Germinal center (tissue), 1 donor: ENCODE measurements at places on chromosomes 12 and 14.
A peak's percentile ranks its signal among the peaks of the same experiment; 100 is the strongest.

GRCh38 chr14:68165274-68165843 lies 345.8 kb downstream of the RAD51B start:
- DNase-seq: no peak

DNA sequence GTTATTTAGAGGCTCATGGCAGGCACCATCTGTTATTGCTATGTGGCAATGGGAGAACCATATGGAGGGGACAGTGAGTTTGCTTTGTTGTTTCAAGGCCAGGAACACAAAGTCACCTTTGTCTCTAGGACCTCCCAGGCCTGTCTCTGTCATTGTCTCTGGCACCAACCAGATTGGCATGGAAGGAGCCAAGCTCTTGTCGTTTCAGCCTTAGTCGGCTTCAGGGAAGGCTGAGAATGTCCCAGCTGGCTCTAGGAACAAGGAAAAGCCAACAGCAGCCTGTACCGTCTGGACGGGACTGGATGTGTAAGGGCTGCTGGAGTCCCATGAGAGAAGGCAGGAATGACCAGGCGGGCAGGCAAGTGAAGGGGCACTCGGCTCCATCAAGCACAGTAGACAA lies 29.2 kb downstream of the RPH3A start:
- no peak for DNase-seq

GRCh38 chr14:69606258-69607184 lies 4.9 kb upstream of the SUSD6 start:
- DNase-seq: no peak

- DNase-seq: no peak
Observed at GRCh38 chr14:20435582-20436362, at the start of gene KLHL33. Gene KLHL33 (minus strand): TSS chr14:20436166. CDS start chr14:20435811, 355 bp downstream.

- DNase-seq: no peak
Observed at GRCh38 chr12:65963862-65964240, 139.6 kb downstream of the HMGA2 start.

- DNase-seq: no peak
Observed at GRCh38 chr12:1806301-1807086, 13.9 kb upstream of the LRTM2 start.

DNA sequence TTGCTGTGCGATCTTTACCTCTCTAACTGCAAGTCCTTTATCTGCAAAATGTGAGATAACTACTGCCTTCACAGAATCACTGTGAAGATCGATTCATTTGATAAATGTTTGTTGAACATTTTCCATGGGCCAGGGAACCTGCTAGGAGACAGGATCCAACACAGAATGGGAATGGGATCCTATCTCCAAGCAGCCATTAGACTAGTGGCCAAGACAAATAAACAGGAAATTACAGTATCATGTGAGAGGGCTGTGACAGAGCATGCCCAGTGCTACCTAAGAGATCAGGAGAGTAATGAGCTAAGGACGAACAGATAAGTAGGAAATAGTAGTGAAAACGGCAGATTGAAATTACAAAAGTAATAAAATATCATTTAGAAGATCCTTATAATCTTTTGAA lies 105.7 kb downstream of the GRIN2B start:
- no peak for DNase-seq

DNA sequence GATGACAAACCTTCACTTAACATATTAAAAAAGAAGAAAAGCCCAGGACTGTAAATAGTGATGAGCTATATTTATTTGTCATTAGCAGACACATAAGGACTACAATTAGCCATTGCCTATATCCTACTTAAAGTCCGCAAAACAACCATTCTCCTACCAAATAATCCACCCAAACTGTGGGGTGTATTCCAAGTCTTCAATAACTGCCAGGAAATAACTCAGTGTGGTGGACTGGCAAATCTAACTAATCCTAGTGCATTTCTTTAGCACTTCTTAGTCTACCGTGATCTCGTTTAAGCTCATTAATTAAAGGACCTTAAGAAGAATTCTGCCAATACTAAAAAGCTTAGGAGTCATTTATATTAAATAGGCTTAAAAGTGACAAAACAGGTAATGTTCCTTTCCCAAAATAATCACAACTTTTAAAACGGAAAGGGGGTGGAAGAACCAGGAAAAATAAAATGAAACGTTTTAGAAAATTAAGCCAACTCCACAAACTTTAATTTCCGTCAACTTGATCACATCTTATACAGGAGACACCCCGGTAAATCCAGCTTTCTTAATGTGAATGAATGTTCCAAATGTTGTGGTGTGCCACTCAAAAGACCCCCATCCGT lies 1.8 kb downstream of the NOVA1 start:
- DNase-seq: no peak

GRCh38 chr12:47082796-47083621 lies 3.2 kb upstream of the AMIGO2 start:
- DNase-seq: no peak

GRCh38 chr12:50695961-50696360 lies 67.9 kb upstream of the ATF1 start:
- no peak for DNase-seq

GRCh38 chr12:110824342-110824741 lies 22.4 kb upstream of the CCDC63 start:
- no peak for DNase-seq

- no peak for DNase-seq
Observed at GRCh38 chr12:25009496-25010092, 60.7 kb upstream of the BCAT1 start.

DNA sequence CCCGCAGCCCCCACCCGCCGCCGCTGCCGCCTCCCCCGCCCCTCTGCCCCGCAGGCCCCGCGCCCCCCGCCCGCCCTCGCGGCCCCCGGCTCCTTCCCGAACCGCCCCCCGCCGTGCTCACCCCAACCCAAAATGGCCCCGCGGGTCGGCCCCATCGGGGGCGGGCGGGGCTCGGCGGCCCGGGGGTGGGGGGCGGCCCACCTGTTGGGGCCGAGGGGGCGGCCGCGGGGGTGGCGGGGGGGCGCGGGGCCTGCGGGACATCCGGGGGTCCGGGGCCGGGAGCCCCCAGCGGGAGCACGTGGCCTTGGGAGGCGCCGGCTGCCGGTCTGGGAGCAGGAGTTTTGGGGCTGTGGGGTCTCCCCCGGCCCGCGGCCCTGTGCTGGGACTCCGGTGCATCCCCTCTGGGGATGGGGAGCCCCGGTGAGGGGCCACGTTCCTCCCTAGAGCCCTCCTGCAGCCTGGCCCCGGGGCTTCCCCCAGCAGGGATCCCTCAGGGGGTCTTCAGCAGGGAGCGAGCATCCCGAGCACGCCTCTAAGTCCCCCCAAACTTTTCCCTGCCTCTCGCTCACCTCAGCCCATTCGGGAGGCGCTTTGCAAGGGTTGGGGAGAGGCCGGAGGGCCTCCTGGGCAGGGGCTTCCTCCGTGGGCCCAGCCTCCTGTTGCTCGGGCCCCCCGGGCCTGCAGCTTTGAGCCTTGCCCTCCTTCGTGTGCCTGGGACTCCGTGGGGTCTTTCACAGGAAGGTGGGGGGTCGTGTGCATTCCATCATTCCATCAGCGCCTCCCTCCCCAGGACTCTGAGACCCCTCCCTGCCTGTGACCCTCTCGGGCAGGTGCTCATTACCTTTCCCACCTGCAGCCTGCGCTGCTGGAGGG lies 710 bp downstream of the MTA1 start:
- DNase-seq: peak; percentile 41

DNA sequence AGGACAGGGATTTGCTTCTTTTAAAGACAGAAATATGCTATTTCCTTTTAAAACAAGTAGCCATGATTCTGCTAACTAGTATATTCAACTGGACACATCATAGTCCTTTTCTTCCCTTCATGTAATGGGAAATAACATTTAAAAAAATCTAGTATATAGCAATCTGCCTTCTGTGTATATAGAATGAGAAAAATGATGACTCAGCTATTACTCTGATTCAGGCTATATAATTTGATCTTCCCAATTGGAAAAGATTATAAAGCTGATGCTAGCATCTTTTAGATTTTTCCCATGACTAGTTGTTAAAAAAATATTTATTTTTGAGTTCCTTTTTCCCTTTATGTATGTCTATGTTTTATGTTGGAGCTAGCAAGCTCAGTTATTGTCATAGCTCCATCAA lies 86.9 kb downstream of the ACSS3 start:
- no peak for DNase-seq

- no peak for DNase-seq
Observed at GRCh38 chr12:118773956-118774723, 207.2 kb upstream of the SRRM4 start.

DNA sequence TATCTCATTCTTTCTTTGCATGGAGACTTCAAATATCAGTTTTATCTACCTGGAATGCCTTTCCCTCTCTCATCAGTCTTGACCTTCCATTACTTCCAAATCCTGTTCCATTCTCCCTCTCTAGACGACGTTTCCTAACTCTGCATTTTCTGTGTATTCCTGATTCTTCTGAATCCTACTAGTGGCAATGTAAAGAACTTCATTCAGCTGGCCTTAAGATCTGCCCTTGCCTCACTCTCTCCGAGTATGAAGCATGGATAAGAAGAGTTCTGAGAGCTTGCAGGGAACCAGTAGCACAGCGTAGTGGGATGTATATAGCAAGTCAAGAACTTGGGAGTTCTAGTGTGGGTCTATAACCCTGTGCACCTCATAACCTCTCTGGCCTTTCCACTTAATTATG lies 68.5 kb upstream of the HOXC13 start:
- no peak for DNase-seq

DNA sequence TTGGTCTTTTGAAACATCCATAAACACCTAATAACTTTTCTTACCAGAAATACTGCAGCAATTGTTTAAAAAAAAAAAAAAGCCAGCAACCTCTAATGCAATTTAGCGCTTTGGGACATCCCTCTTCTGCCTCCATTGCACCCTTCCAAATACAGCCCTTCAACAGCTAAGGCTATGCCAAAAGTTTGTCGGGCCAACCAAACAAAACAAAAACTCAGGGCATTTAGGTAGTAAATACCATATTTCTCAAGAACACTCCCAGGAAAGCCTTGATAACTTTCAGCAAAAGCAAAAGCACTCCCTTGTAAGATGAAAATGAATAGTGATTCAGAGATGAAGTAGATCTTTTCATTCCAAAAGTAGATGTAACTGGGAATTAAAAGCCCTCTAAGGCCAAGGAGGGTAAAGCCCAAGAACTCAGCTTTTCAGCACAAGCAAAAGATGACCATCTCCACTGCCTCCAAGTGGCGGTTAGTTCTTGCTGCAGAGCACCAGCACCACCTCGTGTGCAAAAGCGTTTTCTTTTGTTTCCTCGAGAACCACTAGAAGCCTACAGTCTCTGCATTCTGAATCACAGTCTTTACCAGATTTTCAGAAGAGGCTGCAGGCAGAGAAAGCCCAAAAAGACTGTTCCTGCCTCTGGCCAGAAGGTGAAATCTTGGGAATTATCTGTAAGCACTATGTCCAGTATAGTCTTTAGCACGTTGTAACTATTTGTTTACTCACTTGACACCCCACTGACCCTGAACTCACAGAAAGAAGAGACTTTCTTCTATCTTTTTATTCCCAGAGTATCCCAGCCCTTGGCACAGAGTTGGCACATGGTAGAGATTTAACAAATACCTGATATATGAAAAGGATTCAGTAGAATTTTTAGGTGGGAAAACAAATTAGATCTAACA lies 53.1 kb downstream of the SIX6 start:
- peak; percentile 28 for DNase-seq

GRCh38 chr14:56193347-56193746 lies 75.1 kb downstream of the PELI2 start:
- no peak for DNase-seq

DNA sequence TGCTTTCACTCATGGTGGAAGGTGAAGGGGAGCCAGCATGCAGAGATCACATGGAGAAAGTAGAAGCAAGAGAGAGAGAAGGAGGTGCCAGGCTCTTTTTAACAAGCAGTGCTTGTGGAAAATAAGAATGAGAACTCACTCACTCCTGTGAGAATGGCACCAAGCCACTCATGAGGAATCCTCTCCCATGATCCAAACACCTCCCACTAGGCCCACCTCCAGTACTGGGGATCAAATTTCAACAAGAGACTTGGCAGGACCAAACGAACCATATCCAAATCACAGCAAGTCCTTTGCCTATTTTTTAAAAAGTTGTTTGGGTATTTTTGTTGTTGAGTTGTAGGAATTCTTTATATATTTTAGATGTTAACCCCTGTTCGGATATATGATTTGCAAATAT lies 245.9 kb upstream of the ARID2 start:
- no peak for DNase-seq

GRCh38 chr14:90587252-90587910 lies 190.6 kb downstream of the CALM1 start:
- no peak for DNase-seq

DNA sequence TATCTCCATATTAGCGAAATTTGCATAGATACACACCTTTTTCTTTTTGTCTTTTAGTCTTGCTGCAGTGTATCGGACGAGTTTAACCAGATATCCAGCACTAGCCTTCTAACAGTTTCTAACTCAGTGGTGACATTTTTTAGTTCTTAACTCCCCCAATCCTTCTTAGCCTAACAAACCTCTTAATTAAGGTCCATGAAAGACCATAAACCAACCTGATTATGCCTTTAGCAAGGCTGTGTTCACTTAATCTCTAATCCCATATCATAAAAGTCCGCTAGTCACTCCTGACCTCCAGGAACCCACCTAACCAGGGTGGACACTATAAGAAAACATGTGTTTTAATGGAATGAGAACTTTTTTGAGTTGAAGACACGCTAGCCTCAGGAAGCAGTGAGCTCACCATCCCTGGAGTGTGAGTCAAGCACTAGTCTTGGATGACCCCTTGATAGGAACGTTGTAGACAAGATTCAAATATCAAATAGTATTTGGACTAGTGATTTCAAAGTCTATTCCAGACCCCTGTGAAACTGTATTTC lies 9.5 kb downstream of the CDKN1B start:
- no peak for DNase-seq
